Stimulated activated CD8-positive, alpha-beta memory T cell treated with anti-CD3 and anti-CD28 coated beads, Interleukin-4, amount 100 ng/mL, for 1 hour (primary cell): ENCODE measurements at places on chromosomes 6 and 20.

DNA sequence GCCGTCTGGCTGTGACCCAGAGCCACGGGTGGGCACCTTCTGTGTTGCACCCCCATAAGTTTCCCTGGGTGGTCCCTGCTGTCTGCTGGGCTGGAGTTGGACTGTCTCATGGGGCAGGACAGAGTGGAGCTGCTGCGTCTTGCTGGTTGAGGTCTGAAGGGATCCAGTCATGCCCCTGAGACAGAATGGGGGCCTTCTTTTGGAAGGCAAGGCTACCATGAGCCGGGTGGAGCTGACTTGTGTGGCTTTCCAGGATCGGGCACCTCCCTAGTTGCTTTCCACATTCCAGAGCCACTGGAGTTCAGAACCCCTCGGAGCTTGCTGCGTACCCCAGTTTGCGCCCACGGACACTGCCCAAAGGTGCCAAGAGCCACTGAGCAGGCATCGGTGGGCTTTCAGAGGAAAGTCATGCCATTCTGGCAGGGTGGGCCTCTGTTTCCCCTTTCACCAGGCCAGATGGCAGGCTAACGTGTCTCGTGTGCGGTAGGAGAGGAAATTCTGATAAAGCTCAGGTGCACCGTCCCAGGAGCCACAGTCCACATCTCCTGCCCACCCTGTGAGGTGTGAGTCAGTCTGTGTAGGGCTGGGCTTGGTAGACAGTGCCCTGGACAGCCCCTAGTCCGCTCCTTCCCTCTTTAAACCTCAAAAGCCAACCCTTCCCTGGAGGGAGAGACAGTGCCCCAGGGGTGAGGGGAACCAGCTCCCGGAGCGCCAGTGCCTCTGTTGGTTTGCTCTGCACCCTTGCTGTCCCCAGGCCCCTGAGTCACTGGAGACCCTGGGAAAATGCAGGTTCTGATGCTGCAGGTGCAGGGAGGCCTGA lies 125.3 kb downstream of the SYCP2 start:
- DNase-seq, result no peak

GRCh38 chr20:13744352-13744751 lies 40.4 kb downstream of the ESF1 start:
- DNase-seq, result no peak

DNA sequence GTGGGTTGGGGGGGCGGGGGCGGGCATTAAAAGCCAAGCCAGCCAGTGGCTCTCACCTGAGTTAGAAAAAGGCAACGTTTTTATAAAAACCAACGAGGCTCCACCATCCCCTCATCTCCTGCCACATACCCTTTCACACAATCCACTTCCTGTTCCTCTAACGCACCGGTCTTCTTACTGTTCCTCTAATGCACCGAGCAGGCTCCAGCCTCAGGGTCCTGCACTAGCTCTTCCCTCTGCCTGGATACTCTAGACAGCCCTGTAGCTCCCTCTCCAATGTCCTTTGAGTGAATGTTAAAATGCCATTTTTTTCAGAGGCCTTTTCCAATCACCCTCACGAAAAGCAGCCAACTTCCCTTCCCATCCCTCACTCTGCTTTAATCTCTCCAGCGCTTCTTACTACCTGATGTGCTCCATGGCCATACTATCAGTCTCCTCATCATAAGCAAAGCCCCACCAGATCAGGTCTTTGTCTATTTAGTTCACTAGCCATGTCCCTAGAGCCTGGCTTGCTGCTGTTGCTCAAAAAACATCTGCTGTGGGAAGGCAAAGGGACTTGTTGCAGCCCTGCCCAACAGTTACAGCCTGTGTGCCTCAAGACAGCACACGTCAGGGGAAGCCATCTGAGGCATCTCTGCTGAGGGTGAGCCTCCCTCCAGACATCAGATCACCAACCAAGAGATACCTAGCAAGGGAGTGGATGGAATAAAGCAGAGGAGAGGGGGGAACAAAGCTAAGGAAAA lies 3.9 kb downstream of the FKBP1A start:
- no peak for DNase-seq

DNA sequence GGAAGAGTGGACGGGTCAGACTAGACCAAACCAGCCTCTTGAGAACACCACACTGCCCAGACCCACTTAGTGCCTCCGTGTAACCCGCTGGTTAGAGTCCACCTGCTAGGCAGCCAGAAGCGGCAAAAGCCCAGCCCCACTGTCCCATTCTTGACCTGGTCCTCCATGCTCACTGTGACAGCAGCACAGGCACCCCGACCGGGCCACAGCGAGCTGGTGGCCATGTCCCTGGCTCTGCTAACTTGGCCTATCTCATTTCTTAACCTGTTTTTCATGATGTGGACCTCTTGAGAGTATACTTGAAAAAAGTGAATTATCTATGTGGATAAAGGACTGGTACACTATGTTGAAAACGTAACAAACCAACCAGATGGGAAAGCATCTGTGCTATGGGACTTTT lies 44.9 kb upstream of the TMEM181 start:
- DNase-seq, result no peak
